ENCODE measurements at places on chromosomes 4 and X.

DNA sequence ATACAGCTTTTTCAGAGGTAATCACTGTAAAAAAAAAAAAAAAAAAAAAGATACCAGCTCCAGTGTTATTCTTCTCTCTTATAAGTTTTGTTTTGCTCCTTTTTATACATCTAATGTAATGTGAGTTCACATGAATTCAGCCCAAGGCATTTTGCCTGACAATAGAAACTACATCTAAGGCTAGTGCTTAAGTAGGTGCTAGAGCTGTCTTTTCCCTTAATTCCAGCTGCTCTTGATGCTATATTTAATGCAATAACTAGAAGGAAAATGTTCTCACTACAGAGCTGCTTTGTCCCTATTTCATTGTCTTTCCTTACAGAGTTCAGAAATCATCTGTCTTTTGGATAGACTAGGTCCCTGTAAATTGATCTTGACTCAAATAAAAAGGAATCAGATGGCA lies 150.1 kb downstream of the NAA11 start:
- DNase-seq: no peak

GRCh38 chr4:67714248-67714583 lies 13.3 kb upstream of the UBA6 start:
- no peak for DNase-seq

DNA sequence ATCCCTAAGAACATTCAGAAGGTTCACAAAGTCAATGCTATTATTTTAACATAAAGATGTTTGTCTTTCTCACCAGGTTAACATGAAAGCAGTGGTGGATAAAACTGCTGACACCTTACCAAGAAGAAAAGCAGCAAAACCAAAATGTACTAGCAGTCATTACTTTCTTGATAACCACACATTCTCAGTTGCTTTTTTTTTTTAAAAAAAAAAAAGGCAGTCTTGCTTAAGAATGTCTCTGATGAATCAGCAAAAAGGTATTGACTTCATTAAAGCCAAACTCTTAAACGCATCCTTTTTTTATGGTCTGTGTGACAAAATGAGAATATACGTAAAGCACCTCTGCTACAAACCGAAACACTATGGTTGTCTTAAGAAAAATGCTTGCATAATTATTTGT lies 31.9 kb downstream of the CDKL2 start:
- no peak for DNase-seq

DNA sequence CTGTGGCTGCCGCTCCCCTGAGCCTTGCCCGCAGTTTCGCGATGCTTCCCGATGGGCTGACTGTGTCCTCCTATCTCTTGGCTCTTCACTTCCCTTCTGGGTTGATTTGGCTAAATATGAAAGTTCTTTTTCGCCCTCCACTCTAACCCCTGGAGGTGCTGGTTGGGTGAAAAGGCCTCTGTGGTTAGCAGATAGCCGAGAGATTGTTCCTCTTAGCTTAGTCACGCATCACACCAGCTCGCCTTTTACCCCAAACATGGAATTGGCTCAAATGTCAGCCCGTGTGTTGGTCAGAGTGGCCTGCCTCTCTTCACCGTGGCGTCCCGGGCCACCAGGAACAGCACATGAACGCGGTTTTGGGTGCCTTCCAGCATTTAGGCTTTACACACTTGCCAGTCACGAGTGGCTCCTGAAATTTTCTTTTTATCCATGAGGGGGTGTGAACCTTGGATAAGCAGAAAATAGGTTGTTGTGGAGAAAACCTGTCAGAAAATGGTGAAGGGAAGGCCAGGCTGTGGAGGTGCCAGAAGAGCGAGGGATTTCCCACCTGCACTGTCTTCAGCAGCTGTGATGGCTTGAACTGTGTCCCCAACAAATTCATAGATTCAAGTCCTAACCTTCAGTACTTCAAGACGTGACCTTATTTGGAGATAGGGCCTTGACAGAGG lies 8.9 kb downstream of the CLCN4 start:
- peak; percentile 34 for DNase-seq

DNA sequence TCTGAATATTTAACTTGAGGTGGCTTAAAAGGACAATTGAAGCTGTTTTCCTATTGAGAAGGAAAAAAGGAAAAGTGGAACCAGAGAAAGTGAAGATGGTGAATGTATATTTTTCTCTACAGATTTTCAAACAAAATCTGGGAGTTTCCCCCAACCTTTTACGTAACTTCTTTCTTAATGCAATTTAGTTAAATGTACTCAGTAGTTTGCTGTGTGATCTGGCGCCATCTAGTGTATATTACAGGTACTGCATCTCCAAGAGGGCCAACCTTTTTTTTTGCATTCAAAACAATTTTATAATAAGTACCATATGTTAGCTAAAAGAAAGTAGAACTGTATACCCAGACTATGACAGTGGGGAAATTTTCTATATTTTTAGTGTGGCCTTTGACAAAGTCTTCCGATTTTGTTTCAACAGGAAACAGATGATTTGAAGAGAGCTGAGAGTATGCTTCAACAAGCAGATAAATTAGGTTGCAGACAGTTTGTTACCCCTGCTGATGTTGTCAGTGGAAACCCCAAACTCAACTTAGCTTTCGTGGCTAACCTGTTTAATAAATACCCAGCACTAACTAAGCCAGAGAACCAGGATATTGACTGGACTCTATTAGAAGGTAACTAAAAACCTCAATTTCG lies 82.0 kb downstream of the PLS3 start:
- no peak for DNase-seq

DNA sequence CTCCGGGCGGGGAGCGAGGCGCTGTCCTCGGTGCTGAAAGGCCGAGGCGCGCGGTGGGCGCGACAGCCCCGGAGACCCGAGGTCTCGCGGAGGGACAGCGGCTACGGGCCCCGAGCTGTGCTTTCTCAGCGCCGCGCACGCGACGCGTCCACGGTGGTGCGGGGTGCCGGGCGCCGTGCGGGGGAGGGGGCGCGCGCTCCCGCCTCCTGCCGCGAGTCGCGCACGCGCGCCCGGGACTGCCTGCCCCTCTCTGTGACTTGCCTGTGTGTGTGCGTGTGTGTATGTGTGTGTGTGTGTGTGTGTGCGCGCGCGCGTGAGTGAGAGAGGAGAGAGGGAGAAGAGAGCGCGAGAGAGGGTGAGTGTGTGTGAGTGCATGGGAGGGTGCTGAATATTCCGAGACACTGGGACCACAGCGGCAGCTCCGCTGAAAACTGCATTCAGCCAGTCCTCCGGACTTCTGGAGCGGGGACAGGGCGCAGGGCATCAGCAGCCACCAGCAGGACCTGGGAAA lies at the start of gene GRIA2:
Gene GRIA2, plus strand, starts transcription at position 358 of the 511 bp plus-strand sequence. CDS start 315 bp downstream, outside the sequence.
- no peak for DNase-seq

DNA sequence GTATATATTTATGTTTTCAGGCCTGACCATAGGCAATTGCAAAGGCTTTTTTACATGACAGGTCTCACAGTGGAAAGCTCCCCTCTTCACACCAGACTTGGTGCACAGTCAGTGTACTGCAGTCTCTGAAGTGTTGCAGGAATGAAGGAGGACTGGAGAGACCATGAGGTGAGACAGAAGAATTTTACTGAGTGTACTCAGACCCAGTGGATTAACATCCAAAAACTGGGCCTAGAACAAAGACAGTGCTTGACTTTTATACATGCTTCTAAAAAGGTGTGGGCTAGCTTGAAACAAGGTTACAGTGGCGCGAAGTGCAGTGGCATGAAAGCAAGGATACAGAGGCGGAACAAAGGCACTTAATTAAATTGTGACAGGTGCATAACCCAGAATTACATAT lies 822.9 kb downstream of the RAPGEF2 start:
- no peak for DNase-seq

GRCh38 chr4:68250151-68250930 lies 4.8 kb upstream of the TMPRSS11B start:
- DNase-seq: no peak

GRCh38 chr4:39658756-39659155 lies 20.1 kb upstream of the SMIM14 start:
- DNase-seq: no peak

DNA sequence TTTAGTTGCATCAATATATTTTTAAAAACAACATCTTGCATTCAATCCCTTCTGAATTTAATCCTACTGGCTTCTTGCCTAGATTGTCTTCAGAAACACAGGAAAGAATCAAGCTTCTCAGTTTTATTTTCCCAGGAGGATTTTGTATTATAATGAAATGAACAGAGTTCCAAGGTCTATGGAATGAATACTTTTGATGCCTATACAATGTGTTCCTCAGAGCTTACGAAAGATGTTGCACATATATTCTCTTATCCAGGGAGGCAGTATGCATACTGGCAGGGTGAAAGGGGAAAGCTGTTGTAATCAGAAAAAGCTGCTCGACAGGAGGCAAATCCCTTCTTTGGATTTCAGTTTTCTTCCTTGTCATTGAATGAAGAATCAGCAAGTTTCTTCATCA lies 8.8 kb downstream of the TMPRSS11D start:
- DNase-seq: no peak

DNA sequence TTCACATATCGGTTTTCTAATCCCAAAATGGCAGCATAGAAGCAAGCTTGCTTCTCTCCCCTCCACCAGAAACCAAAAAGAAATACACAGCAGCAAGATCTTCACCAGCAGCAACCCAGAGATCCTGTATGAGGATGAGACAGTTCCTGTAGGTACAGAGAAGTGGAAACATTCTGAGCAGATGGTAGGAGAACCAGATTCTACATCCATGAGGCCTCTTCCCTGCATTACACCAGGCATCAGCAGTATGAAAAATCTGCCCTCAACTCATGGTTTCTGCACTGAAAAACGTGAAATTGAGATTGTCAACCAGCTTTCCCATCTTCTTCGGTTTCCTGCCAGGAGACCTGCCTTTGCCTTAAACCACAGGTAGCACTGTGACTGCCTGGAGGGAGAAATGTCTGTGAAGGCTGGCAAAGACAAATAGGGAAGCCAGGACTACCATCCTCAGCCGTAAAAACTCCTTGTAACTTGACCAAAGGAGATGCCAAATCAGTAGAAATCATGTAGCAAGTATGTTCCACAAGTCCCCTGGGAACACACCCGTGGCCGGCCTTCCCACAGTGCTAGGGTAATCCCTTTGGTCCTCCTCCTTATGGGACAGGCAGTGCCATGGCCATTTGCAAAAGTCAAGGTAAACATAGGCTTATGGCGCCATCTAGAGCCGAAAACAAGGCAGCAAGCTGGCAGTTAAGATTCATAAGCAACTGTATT lies 24.0 kb upstream of the MTHFD2L start:
- DNase-seq: no peak

DNA sequence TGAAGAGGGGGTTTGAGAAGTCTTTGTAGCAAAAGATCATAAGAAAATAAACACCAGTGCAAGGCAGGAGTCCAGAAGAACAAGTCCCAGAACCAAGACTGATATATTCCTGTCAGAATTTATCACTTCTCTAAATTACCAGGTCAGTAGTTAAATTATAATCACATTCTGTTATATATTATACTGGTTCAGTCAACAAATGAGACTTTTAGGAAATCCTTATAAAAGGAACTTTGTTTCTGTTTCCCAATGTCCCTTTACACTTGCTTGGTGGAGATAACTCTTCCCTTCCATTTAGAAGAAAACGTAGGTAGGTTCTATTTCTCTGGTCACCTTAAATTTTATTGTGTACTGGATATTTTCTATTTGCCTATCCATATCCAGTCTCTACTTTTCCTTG lies 21.1 kb downstream of the GBA3 start:
- no peak for DNase-seq

- DNase-seq: no peak
These were observed 89.0 kb downstream of the NSUN7 start for GRCh38 chr4:40838742-40839141.

- no peak for DNase-seq
These were observed 8.3 kb downstream of the RNF212 start for GRCh38 chr4:1105067-1105466.

- peak; percentile 31 for DNase-seq
These were observed 10.0 kb upstream of the OPHN1 start for GRCh38 chrX:68443155-68443868.
